ENCODE measurements at places on chromosomes 5 and 9.

GRCh38 chr5:127770272-127770671 is 67.1 kb downstream of the CCDC192 start:
- no peak for DNase-seq

GRCh38 chr5:160021831-160022446 is 13.0 kb downstream of the TTC1 start:
- DNase-seq: peak; percentile 47

DNA sequence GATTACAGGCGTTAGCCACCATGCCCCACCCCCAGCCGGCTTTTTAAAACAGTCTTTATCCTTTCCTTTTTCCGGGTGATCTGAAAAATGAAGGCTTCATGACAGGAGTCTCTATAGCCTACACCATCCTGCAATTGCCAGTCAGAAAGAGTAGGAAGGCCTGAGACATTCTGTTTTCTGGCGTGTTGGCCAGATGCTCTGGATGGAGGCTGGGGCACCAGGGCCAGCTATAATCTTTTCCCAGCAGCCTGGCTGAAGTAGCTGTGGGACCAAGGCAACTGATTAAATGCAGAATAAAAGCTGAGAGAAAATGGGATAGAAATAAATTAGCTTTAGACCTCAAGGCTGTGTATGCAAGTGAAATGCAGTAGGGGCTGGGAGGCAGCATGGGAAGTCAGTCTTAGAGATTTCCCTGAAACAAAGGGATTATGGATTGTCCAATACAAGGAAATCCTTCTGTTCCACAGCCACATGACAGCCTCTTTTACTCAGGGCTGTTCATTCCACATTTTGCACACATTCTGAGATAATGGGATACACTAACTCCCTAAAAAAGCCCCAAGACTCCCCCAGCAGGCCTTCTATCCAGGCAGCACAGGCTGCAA is 116.0 kb upstream of the LRRTM2 start:
- DNase-seq: no peak

DNA sequence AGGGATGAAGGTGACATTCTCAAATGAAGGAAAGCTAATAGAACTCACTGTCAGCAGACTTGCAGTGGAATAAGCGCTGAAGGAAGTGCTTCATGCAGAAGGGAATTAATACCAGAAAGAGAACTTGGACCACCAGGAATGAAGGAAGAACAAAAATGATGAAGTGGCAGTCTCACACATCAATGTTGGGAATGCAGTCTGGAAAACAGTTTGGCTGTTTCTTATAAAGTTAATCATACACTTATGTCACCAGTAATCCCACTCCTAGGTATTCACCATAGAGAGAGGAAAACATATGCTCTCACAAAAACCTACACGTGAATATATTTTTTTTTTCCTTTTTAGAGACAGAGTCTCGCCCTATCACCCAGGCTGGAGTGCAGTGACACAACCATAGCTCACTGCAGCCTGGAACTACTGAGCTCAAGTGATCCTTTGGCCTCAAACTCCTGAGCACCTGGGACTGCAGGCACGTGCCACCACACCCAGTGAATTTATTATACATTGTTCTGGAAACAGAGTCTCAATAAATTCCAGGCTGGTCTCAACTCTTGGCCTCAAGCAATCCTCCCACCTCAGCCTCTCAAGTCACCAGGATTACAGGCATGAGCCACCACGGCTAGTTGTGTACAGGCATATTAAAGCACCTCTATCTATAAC is 81.2 kb downstream of the ROR2 start:
- DNase-seq: no peak

DNA sequence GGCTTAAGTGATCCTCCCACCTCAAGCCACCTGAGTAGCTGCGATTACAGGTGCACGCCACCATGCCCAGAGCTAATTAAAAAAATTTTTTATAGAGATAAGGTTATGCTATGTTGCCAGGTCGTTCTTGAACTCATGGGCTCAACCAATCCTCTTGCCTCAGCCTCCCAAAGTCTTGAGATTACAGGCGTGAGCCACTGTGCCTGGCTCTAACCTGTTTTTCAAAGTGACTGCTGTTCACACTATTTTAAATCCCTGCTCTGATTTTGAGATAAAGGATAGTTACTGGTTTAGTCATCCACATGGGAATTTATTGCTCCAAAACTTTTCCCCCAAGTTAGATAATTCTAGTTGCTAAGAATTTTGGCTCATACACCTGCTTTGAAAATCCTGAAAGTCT is 48.2 kb upstream of the MTMR12 start:
- no peak for DNase-seq

DNA sequence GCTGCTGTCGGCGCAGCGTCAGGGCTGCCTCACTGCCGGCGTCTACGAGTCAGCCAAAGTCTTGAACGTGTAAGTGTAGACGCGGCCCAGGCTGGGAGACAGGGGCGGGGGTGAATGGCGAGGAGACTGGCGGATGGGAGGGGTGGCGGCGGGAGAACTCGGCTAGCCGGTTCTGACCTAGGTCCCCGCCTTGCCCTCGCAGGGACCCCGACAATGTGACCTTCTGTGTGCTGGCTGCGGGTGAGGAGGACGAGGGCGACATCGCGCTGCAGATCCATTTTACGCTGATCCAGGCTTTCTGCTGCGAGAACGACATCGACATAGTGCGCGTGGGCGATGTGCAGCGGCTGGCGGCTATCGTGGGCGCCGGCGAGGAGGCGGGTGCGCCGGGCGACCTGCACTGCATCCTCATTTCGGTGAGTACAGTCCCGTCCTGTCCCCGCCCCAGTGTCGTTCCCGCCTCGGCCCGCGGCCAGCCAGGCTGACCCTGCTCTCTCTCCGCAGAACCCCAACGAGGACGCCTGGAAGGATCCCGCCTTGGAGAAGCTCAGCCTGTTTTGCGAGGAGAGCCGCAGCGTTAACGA is 745 bp downstream of the GADD45G start:
- DNase-seq: peak; percentile 7

DNA sequence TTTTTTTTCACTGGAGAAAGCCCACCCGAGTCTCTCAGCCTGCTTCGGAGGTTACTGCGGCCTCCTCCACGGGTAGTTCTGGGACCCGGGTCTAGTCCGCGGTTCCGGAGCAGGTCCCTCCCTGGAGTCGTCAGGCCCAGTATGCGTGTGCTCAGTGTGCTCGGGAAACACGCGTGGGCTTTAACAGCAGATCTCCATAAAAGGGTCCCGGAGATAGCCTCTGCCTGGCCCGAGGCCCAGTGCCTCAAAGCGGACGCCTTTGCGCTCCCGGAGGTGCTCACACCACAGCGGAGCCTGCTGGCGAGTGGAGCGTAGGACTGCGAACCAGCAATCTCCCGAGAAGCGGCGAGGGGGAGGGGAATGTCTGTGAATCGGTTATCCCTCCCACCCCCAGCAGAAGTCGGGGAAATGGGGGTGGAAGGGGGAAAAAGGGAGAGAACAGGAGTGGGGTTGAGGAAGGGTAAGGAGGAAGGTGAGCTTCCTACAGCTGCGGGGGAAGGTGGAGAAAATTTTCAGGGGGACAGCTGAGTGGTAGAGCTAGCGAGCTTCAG is 28.7 kb downstream of the CDKN2A start:
- DNase-seq: peak; percentile 69

DNA sequence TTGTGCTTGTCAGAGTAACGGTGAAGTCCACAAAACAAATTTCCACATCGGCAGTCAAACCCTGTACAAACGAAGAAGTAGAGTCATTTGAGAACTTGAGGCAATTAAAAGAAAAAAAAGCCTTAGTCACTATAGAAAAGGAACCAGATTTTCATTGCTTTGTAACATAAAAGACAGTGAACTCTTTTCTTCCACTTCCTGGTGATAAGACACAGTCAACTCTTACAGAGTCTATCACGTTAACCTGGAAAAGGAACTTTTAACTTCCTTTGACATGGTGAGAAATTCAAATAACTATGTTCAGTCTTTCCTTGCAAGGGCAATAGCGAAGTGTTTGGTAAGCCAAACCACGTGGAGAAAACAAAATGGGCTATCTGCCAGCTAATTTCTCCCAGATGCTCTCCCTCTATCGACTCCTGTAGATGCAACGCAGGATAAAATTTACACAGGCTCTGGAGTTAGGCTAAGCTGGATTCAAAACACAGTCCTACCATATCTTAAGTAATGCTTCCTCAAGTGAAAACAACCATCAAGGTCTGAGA is 8.9 kb downstream of the ZFAND5 start:
- DNase-seq: no peak

- DNase-seq: no peak
Measured at GRCh38 chr5:1795506-1795905, 4.1 kb downstream of the MRPL36 start.

- no peak for DNase-seq
Measured at GRCh38 chr5:105882956-105883481, 1787.7 kb downstream of the EFNA5 start.

GRCh38 chr5:141843156-141843927 is 34.9 kb downstream of the PCDH1 start:
- no peak for DNase-seq

DNA sequence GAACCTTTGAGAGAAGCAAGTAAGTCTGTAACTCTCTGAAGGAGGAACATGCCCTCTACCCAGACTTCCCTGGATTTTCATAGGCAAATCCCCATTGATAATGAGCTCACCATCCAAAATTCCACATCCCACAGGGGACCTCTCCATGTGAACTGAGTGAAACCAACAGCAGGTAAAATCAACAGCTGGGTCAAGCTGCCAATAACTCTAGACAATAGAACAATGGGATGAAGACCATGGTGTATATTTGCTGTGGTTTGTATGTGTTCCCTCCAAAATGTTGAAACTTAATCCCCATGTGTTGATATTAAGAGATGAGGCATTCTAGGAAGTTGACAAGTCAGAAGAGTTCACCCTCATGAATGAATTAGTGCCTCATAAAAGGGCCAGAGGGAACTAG is 110.2 kb upstream of the MYO10 start:
- DNase-seq: peak; percentile 21

DNA sequence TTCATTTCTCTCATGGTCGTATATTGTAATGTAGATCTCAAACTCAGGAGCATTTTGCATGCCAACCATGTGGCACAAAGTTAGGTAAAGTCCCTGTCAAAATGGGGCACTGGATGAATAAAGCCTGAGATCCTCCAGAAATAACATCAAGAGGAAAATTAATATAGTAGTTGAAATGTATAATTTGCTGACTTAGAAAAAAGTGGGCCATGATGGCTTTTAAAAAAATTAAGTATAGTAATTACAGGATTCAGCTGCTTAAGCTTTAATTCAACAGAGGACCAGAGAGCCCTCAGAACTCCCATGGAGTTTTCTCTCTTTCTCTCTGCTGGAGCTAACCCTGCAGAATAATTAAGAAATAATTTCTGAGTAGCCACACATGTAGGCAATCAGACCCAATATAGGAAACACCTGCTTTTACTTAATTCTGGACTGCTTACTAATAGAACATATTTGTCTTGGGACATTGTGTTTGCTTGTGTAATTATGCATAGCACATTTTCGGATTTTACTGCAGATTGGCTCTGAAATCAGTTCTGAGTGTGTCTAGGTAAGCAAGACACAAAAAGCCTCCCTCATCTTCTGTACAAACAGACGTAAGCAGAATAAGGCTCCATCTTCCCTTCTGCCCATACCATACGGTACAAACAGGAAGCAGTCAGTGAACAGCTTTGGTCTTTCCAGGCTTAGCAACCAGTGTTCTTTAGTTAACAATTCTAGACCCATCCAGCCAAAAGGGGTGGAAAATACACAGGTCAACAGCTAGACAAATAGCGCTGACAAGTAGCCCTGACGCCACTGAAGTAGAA is 26.5 kb upstream of the PCSK1 start:
- no peak for DNase-seq

DNA sequence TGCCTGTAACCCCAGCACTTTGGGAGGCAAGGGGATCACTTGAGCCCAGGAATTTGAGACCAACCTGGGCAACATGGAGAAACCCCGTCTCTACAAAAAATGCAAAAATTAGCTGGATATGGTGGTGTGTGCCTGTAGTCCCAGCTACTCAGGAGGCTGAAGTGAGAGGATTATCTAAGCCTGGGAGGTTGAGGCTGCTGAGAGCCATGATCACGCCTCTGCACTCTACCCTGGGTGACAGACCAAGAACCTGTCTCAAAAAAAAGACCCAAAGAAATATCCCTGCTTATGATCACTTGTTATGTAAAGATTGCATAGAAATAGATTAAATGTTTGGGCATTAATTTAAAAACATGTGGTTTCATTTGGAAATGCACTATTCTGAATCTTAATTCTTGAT is 125.1 kb downstream of the UGCG start:
- DNase-seq: no peak

GRCh38 chr5:110956913-110957813 is 114.3 kb upstream of the TSLP start:
- no peak for DNase-seq

- no peak for DNase-seq
Measured at GRCh38 chr9:130627896-130628792, 36.2 kb upstream of the PRDM12 start.

- DNase-seq: no peak
Measured at GRCh38 chr9:91768507-91768906, 181.5 kb downstream of the ROR2 start.

GRCh38 chr5:76548525-76549229 is 74.5 kb downstream of the F2RL2 start:
- no peak for DNase-seq

- no peak for DNase-seq
Measured at GRCh38 chr9:104280711-104281110, 186.6 kb downstream of the SMC2 start.

DNA sequence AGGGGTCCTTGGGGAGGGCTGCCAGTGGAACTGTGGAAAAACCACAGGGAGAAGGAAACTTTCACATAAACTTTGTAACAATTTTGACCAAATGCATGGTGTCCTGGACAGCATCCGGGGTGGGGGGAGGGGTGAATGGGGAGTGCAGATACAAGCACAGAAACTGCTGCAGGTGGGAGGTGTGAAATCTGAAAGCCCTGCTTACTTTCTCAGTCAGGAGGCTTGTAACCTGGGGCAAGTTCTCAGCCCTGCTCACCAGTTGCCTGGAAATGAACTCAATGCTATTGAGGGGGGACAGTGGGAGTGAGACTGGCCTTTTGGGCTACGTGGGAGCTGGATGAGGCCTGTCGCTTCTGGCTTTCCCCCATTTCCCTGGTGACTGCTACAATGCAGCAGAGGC is 694.5 kb upstream of the ZNF608 start:
- DNase-seq: no peak

GRCh38 chr5:134845335-134845851 is 375 bp upstream of the C5orf24 start:
- DNase-seq: no peak

DNA sequence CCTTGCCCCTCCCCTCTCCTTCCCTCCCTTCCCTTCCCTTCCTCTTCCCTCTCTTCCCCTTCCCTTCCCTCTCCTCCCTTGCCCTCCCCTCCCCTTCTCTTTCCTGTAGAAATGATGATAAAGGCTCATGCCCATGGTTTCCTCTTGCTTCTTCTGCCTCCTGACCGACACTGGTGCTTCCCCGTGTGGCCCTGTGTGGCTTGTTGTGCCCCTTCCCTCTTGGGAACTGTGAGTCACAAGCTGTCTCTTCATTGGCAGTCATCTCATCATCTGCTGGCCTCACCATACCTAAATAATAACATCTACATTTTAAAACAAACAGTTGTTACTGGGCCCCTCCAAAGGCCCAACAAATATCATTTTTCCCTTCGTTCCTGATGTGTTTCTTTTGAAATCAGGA is 11.7 kb upstream of the CARNMT1 start:
- no peak for DNase-seq

- DNase-seq: peak; percentile 1
Measured at GRCh38 chr5:126186210-126186609, 237.0 kb upstream of the GRAMD2B start.
